ENCODE measurements at places on chromosomes 12 and 14.

- DNase-seq: no peak
These were observed 166.9 kb upstream of the LRIG3 start for GRCh38 chr12:59087077-59087673.

DNA sequence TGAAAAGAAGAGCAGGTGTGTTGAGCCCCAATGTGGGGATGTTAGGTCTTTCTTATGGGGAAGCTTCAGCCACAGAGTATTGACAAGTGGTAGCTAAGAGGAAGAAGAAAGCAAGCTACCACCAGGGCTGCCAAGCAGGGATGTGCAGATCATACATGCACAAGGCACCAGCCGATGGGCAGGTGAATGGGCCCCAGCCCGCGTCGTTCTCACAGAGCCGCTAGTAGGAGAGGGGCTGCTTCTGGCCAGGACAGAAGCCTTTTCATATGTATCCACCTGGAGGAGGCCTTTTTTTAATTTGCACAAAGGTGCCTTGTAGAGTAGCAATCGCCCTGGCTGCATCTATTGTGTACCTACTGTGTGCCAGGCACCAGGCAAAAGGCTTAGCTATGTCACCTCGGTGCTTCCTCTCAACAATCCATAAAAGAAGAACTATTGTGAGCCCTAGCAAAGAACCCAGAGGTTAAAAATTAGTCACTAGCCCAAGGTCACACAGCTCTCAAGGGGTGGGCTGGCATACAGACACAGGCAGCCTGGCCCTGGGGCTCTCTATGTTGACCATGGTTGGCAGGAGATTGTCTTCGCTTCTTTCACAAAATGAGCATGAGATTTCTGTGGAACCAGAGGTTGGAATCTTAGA lies 8.2 kb downstream of the NUAK1 start:
- DNase-seq: no peak

GRCh38 chr12:120586206-120586605 lies 5.0 kb upstream of the POP5 start:
- DNase-seq: no peak

DNA sequence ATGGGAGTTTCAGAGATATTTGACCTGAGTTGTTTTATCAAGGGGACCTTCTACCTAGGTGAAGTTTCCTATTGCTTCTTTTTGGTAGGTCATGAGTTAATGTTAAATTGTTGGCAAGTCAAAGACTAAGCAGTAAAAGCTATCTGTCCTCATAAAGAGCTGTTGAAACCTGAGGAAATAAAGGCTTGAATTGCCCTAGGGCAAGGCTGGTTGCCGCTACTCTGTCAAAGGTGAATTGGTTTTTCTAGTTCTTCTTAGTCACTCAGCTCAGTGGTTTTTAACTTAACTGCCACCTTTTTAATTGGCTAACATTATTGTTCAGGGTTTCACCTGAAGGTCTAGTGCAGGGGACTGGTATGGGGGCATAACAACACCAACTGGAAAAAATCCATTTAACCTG lies 441.6 kb upstream of the FBXO33 start:
- no peak for DNase-seq

- no peak for DNase-seq
These were observed 108.8 kb upstream of the PCED1B start for GRCh38 chr12:46970636-46971035.

DNA sequence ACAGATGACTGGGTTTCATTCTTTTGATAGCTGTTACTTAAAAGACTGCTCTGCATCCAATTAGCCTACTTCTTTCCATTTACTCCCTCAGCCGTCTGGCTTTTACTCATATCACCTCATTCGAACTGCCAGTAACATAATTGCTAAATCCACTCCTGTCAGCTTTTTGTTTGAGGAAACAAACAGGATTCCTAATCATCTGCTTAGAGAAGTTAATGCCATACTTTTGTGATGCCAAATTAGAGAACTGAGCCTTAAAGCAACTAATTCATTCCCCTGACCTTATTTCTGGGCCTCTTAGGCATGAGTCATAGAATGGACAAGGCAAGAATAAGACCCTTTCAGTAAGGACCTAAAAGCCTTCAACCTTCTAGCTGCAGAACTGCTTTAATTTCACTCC lies 2.9 kb downstream of the OXA1L start:
- DNase-seq: no peak

DNA sequence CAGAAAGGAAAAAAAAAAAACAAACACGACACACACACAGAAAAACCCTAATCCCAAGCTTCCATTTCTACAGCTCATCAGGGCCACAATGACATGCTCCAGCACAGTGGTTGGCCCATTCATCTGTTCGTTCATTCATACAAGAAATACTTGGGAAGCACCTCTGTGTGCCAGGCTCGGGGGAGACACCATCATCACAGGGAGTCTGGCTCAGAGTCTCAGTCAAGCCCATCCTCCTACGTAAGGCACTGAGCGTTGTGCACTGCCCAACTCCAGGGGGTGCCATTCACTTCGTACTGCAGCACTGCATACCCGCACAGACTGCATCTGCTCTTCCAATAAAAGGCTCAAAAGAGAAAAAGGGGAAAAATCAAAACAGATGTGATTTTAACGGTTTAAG lies 15.3 kb downstream of the VPS37B start:
- DNase-seq: no peak

DNA sequence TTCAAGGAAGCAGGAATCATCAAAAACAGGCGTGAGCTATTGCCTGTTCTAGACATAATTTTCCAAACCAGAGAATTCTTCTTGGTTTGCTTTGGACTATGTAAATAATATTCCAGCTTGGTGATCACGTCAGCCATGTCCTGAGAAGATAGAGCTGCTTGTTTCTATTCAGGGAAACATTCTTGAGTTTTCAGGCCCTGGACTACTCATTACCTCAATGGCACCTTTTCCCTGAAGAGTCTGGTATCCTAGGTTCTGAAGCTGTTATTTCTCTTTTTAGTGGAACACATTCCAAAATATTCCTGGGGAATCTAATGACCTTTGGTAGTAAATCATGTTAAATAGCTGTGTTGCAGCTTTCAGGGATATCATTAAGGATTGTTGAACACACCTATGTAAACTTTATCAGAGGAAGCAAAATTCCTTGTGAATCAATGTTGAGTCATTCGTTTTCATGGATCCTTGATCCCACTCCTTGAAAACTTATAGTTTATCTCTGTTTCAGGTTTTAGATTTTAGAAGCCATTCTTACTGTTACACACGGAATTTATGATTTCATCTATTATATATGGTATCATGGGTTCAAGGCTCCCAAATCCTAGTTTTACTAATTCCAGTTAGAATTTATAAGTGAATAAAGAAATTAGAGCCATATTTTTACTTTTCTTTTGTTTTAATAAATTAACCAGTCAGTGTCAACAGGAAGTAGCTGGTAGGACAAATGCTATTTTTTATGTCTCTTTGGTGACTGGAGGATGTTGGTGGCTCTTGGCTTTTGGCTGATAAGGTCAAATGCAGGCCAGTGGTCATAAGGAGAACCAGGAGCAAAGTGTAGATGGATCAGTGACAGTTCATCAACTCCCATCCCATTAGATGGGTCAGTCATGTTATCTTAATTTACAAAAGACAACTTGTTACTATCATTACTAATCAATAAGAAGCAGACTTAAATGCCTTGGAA lies 380.1 kb downstream of the ZFP36L1 start:
- no peak for DNase-seq

- no peak for DNase-seq
These were observed 1.3 kb downstream of the LRRK2 start for GRCh38 chr12:40225984-40226602.

GRCh38 chr14:64728106-64728505 lies 23.9 kb downstream of the PLEKHG3 start:
- DNase-seq: no peak

GRCh38 chr12:125888921-125889320 lies 823.7 kb downstream of the AACS start:
- no peak for DNase-seq

- no peak for DNase-seq
These were observed 109.7 kb downstream of the TMTC3 start for GRCh38 chr12:88251798-88252197.

DNA sequence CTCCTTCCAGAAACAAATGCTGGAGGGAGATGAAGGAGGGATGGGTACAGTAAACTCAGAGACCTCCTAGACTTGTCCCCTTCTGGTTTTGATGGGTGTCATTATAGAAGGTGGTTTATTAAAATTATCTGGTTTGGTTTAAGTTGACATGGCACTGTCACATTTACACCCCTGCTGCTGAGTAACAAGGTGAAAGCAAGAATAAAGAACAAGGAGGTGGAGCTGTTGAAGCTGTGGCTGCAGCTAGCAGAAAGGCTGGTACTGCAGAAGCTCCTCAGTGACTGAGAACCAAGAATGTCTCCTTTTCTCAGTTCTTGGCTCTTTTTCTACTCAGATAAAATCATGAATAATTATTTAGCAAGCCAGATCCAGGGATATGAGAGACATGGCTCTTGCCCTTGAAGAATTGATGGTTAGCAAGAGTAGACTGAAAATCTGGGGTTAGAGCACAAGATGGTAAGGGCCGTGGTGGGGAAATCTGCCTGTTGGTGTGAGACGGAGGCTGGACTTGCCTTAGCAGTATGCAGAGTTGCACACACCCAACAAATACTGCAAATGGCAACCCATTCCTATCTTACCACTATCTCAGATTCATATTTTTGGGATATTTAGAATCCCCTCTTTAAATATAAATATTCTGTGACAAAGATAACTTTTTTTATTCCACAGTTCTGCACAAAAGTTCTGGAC lies at the start of gene GZMH:
Gene GZMH, minus strand, starts transcription at position 31 of the 690 bp plus-strand sequence. CDS start 72 bp downstream, outside the sequence.
- DNase-seq: no peak

DNA sequence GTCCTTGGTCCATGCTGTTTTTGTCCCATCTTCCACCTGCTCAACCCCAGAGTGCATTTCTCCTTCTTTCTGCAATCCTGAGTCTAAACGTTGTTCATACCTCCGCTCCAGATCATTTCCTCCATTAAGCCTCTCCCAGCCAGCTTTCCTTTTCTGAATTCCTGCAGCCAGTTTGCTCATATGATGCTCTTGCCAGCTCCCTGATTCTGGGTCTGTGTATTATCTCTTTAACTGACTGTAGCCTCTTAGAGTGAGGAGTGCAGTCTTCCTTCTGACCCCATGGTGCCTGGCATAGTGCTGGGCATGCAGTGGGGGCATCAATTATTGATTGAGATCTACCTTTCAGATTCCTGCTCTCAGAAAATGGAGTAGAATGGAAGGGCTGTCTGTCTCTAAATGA lies 11.5 kb upstream of the TBPL2 start:
- DNase-seq: no peak

DNA sequence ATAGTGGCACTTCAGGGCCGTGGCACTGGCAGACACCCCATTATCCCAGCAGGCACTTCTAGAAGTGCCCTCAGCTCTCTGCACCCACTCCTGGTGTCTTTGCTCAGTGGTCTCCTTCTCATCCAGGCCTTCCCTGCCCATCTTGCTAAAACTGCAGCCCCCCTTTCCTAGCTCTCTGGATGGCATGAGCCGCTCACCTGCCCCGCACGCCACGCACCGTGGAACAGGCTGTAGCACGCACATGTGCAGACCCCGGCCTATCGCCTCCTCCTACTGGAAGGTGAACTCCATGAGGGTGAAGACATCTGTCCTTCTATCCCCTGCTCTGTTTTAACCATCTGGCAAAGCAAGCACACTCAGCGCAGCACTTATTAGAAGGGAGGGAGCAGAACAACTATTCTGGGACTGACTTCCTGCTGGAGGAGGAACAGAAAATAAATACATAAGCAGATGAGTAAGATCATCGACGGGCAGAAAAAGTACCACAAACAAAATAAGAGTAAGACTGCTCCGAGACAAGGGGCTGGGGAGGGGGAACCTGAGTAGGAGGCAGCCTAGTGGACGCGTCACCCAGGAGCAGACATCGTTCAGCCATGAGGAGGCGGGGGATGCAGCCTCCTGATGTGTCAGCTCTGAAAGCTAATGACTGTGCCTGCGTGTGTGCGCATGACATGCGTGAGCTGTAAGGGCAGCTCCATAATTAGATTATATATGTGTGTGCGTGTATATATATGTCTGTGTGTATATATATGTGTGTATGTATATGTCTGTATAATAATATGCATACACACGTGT lies 7.8 kb upstream of the FZD10 start:
- DNase-seq: no peak

GRCh38 chr12:8038659-8039114 lies 6.2 kb downstream of the FOXJ2 start:
- DNase-seq: peak; percentile 9

DNA sequence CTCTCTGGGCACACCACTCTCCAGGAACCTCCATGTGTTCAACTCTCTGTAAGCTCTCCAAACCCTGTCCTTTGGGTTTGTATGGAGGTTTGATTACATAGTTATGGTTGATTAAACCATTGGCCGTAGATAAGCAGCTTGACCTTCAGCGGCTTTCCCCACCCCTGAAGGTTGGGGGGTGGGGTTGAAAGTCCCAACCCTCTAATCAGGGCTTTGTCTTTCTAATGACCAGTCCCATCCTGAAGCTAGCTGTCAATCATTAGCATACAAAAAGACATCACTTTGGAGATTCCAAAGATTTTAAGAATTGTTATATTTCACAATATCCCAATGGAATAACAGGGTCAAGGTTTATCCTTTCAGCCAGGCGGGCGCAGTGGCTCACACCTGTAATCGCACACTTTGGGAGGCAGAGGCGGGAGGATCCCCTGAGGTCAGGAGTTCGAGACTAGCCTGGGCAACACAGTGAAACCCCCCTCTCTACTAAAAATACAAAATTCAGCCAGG lies 8.4 kb downstream of the FAM186A start:
- no peak for DNase-seq

- DNase-seq: no peak
These were observed 125.2 kb downstream of the CALM1 start for GRCh38 chr14:90521930-90522483.

DNA sequence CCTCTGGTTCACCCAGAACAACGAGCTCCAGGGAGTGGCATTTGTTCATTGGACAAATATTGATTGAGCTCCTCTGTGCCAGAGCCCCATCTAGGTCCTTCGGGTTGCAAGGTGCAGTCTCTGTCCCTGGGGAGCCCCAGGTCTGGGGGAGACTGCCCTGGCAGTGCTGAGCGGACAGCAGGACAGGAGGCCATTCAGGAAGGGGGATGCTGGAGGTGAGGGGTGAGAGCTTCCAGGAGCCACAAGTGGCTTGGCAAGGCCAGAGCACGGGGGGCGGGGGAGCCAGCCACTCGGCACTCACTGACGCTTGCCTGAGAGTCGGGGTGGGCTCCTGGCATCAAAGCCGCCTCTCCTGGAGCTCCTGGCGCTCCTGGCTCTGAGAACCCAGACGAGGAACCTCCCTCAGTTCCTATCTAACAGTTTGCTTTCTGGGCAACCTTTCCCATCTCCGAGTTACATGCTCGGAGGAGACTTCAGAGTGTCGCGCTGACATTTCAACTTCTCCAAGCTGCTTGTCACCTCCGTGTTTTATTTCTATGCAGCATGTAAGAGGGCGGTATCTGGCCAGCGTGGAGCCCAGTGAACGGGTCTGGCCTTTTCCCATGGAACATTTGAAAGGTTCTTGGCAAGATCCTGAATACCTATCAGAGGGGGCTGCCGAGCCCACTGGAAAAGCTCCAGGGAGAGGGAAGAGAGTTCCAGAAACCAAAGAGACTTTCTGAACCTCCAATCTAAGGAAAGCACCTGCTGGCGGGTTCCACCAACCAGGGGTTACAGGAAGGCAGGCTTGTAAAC lies 62.0 kb upstream of the BCL11B start:
- DNase-seq: no peak

Measured in T-helper 9 cell (primary cell).